D341Med (cell line): ENCODE measurements at places on chromosomes 12 and 14.
A peak's percentile ranks its signal among the peaks of the same experiment; 100 is the strongest.

DNA sequence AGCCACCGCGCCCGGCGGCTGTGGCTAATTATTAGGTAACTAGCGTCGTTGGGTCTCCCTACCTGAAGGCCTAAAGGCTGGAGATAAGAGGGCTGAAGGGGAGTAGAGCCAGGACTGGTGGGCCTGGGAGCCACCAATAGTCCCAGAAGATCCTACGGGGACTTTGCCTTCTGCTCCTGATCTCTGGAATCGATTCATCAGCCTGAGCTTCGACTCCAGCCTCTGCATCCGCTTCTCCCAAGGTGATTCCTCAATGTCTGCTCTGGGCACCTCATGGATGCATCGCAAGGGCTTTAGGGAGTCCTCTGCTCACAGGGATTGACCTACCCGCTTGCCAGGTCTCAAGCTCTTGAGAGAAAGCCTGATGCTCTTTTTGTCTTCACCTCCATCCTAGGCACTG is 14.7 kb upstream of the KDM2B start:
- no peak for DNase-seq

GRCh38 chr12:108173160-108173559 is 44.1 kb downstream of the WSCD2 start:
- DNase-seq = no peak

DNA sequence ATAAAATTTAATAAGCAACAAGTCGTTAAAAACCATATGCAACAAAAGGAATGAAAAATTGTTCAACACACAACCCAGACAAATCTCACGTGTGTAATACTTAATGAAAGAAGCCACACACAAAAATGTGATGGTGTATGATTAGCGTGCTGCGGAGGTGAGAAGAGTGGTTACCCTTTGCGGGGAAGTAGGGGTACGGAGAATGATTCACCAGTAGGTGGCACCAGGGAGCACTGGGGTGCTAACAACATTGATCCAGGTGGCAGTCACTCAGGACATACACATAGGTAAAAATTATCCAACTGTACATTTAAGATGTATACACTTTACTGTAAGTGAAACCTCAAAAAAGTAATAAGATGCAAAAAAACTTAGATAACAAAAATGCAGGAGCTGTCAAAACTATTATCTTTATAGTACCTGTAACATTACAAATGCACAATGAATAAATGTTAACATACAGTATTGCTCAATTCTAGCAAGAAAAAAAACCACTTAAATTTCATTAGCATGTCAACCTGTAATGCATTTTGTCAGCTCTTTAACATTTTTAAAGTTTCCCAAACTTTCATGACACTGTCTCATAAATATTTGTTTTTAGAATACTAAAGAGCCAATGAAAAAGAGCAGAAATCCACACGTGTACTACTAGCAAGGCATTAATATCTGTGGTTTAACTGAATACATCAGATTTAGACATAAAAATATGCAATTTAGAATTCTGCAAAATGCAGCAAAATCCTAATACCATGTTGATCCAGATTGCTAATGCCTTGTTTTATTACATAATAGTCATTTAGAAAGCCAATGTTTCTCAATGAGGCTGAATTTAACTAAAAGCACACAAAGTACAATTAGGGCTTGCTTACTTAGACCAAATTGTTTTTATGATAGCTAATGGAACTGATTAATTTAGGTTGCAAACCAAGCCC is 46.7 kb downstream of the TMCC3 start:
- peak; percentile 46 for DNase-seq

DNA sequence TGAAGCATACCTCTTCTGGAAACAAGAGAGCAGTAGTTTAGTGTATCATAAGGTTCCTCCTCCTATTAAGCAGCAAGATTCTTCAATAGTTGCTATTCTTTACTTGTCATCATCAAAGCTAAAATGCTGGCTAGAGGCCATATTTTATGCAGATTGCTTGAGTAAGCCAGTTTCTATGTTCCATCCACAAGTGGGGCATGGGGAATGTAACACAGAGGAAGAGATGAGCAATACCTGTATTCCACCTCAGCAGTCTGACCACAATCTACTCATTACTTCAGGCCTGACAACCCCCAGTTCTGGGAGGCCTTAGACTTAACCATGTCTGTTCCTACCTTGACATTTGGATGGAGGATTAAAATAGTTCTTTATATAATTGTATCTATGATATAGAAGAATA is 423.6 kb downstream of the BTG1 start:
- DNase-seq = no peak
